Smooth muscle cell of bladder (primary cell): ENCODE measurements at places on chromosomes 12 and 14. TPM values are rescaled to one million over a fixed set of nuclear protein-coding genes. Genes with fewer than 3 reads are reported as not detected.

Gene COL2A1
- not detected in 2 replicates for total RNA-seq

Gene REM2
- 0.09 and 0.14 TPM in 2 replicates for total RNA-seq

Gene MFAP5
- total RNA-seq, result 20.3 and 95.2 TPM in 2 replicates

Gene GLS2
- 0.09 TPM in 1 of 2 replicates, not detected in the other for total RNA-seq

Gene OR6C68
- total RNA-seq, result not detected in 2 replicates

Gene OR4E2
- total RNA-seq, result not detected in 2 replicates

Gene RIN3
- 4.7 and 6.5 TPM in 2 replicates for total RNA-seq

Gene CCDC85C
- 1.7 and 3.4 TPM in 2 replicates for total RNA-seq

Gene KRT79
- not detected in 2 replicates for total RNA-seq

Gene SCNN1A
- total RNA-seq, result under 0.01 and 0.37 TPM in 2 replicates

Gene TMEM229B
- 0.57 and 1.0 TPM in 2 replicates for total RNA-seq

Gene PRICKLE1
- total RNA-seq, result 4.3 and 14.6 TPM in 2 replicates

Gene VPS37B
- total RNA-seq, result 5.1 and 5.9 TPM in 2 replicates

Gene HOXC12
- total RNA-seq, result not detected in 2 replicates

Gene LRRC10
- total RNA-seq, result under 0.01 TPM in 1 of 2 replicates, not detected in the other

Gene ASPG
- not detected in 2 replicates for total RNA-seq

Gene PDE3A
- 2.0 and 8.9 TPM in 2 replicates for total RNA-seq

Gene CHST11
- total RNA-seq, result 2.4 and 3.6 TPM in 2 replicates

Gene STAC3
- 0.14 and 0.37 TPM in 2 replicates for total RNA-seq

Gene PZP
- total RNA-seq, result not detected in 2 replicates

Gene CELA1
- not detected in 2 replicates for total RNA-seq

Gene KRT6C
- not detected in 2 replicates for total RNA-seq

Gene MYF6
- not detected in 2 replicates for total RNA-seq

Gene LRCOL1
- total RNA-seq, result 0.14 TPM in 1 of 2 replicates, not detected in the other

Gene SMIM41
- 1.4 and 9.8 TPM in 2 replicates for total RNA-seq

Gene ZBTB39
- total RNA-seq, result 2.8 and 3.6 TPM in 2 replicates

Gene AQP2
- not detected in 2 replicates for total RNA-seq

Gene DPF3
- 1.3 and 2.4 TPM in 2 replicates for total RNA-seq

Gene PCBP2
- total RNA-seq, result 191 and 202 TPM in 2 replicates

Gene CIROP
- under 0.01 and 0.18 TPM in 2 replicates for total RNA-seq

Gene RASSF8
- total RNA-seq, result 98.4 and 105 TPM in 2 replicates
